ENCODE measurements at places on chromosomes 1 and 21.

DNA sequence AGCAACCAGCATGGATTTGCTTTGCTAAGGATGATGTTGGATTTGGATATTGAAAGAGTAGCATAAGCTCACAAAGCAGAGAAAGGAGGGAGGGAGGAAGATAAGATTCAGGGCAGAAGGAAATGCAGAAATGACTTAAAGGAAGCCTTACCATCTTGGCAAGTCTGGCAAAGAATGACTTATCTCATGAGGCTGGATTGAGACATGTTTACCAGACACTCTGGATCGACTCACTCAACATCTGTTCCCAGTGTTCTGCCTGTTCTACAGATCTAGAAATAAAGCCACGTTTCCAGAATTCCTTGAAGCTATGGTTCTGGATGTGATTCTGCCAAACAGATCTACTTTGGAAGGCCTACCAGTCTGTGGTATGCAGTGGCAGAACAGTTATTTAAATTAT is 38.8 kb upstream of the CTBS start:
- DNase-seq, result no peak

- no peak for DNase-seq
These were observed 316.8 kb downstream of the PTBP2 start for GRCh38 chr1:97038410-97038809.

GRCh38 chr1:77513839-77514763 is 168.4 kb downstream of the ZZZ3 start:
- no peak for DNase-seq

DNA sequence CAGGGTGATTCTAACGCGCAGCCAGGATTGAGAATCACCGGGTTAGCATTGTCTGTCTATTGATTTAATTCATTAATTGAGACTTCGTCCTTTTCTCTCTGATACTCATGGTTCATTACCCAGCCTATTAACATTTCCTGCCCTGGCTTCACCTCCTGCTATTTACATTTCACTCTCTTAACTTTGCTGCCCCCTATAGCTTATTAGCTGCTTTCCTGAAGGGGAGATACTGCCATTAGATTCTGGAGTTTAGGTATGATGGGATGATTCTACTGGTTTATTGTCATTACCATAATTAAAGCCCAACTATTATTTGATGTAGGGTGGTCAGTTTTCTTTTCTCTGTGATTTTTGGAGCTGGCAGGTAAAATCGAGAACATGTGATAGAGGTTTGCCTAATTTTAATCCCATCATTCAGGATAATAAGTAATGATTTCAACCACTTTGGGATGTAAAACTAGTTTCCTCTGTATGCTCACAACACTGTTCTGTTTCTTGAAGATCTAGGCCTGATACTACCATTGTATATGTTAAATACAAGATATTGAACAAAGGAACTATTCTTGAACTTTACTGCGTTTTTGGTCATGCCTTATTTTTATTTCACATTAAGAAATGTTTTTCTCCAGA is 6.4 kb downstream of the PPP2R5A start:
- DNase-seq, result no peak

GRCh38 chr1:55448261-55448660 is 233.1 kb upstream of the USP24 start:
- DNase-seq, result no peak

- no peak for DNase-seq
These were observed 3.4 kb upstream of the CDCP2 start for GRCh38 chr1:54156201-54156600.

DNA sequence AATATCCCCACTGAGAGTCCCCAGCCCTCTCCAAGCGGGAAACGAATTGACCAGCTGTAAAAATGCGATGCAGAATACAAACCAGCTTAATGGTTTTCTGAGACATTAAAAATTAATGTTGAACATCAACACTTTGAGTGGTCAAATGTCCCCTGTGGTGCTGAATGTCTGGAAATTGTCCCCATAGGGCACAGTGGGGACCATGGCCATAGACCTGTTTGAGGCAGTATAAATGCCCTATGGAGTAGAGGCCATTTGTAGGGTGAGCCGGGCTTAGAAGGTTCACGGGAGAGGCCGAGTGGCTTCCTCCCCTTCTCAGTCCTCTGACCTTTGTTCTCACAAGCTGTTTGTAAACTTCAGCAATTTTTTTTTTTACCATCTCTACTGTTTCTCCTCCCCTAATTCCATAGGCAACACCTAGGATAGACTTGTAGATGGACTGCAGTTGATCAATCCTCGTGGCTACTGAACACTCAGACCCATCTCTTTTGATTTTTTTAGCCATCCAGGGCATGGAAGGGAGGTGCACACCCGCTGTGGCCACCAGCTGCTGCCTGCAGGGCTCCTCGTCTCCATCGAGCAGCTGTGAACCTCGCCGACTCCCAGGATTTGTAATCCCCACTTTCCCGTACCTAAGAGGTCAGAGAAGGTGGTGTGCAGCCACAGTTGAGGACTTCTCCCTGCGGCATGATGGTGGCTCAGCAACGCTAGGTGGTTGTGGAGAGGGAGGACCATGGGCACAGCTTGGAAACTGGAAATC is 41.0 kb downstream of the KAZN start:
- DNase-seq, result no peak
